ENCODE measurements at places on chromosomes 7 and 10. TPM values are rescaled to one million over a fixed set of nuclear protein-coding genes. Genes with fewer than 3 reads are reported as not detected.

SFTPD gene
- 0.29 TPM for total RNA-seq

DNA sequence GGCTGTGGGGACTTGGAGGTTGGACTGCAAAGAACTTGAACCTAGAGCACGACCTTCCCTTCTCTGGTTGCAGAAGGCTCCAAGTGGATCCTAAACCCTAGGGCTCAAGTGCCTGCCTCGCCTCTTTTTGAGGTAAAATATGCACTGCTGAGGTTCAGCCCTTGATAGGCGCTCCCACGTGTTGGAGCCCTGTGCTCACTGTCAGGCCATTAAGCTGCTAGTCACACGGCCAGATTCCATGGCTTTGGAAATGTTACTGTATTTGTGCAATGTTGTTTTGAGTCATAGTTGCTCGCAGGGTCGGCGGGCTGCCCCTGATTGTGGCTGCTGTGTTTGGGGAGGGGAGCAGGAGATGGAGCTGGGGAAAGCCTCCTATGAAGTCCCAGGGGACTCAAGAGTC is 39.8 kb upstream of the PCBD1 start:
- H3K27ac ChIP-seq = no peak overlapping the region
- peaks cover 11% of the 10 kb centered on the region for H3K4me1 ChIP-seq
- no peaks in the 10 kb centered on the region for H3K36me3 ChIP-seq

DNA sequence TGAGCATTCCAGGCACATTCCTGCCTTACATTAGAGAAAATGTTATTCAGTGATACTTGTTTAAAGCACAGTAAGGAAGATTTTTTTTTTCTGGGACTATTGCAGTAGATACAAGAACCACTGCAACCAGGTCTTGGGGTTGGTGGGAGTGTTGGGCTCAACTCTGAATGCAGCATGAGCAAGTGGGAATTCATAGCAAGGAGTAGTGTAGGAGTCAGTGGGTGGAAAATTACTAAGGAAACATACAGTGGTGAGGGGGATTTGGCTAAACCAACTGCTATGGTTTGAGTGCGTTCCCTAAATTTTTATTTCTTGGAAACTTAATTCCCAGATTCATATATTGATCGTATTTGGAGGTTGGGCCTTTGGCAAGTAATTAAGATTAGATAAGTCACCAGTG is 22.4 kb downstream of the WAC start:
- H3K4me1 ChIP-seq = peaks cover 5% of the 10 kb centered on the region
- no peaks in the 10 kb centered on the region for H3K27me3 ChIP-seq
- no peak for DNase-seq
- H3K27ac ChIP-seq = no peak overlapping the region

VENTX gene
- total RNA-seq = 5.5 TPM

DNA sequence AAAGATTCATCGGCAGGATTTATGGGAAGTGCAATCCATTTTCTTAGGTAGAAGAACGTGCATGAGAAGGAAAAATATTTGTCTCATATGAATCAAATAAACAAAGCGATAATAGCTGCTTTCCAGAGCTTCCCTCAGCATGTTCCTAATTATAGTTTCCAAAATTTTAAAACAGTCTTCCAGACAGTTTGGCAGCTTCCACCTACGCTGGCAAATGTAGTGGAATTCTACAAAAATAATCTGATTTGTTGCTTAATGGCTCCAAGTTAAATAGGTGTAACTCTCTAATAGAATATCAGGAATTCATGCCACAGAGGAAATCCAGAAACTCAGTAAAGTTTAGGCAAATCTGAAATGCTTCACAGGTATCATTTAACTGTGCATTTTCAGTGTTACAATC is 23.3 kb upstream of the AGBL3 start:
- H3K27ac ChIP-seq = no peak overlapping the region
- DNase-seq = no peak

WAPL gene
- 48.0 TPM for total RNA-seq

GRCh38 chr10:131973160-131973951 is 8.4 kb downstream of the BNIP3 start:
- H3K4me3 ChIP-seq = no peak overlapping the region
- H3K36me3 ChIP-seq = peaks cover 92% of the 10 kb centered on the region
- no peak for DNase-seq
- no peaks in the 10 kb centered on the region for H3K4me1 ChIP-seq

DNA sequence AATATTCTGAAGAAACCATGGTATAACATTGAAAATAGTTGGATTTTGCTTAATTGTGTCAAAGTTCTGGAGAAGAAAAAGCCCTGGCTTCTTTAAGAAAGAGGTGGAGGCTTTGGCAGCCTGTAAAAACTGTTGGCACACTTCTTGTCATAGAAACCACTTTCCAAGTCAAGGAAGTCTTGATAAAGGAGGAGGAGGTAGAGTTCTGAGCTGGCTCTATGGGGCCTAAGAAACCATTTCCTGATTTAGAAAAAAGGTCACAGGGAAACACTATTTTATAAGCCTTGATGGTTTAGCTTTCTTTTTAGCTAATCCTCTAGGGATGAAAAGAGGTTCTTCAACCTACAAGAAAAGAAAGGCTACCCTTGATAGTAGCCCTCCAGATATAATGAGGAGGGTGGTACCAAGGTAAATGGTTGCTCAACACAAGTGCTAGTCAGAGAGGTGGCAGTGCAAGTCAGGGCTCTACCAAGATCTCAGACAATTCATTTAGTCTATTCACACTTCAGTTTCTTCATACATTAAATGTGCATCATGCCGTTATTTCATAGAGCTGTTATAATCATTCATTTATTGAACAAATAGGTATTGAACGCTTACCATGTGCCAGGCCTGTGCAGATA is 346.9 kb downstream of the RNLS start:
- no peaks in the 10 kb centered on the region for H3K36me3 ChIP-seq
- DNase-seq = no peak
- peaks cover 4% of the 10 kb centered on the region for H3K4me1 ChIP-seq
- H3K4me3 ChIP-seq = no peak overlapping the region
- H3K27ac ChIP-seq = no peak overlapping the region

CDNF gene
- total RNA-seq = 0.61 TPM

DNA sequence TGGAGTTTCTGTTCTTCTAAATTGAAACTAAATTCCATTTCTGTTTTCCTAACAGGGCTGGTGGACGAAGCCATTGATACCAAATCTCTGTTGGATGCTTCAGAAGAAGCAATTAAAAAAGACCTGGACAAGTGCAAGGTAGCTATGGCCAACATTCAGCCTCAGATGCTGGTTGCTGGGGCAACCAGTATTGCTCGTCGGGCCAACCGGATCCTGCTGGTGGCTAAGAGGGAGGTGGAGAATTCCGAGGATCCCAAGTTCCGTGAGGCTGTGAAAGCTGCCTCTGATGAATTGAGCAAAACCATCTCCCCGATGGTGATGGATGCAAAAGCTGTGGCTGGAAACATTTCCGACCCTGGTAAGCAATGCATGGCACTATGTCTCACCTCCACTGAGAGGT is 45.6 kb downstream of the AP3M1 start:
- H3K27me3 ChIP-seq = no peaks in the 10 kb centered on the region
- no peak for DNase-seq
- H3K4me3 ChIP-seq = no peak overlapping the region
- H3K4me1 ChIP-seq = no peaks in the 10 kb centered on the region

GRCh38 chr10:482848-483247 is 206.6 kb downstream of the DIP2C start:
- H3K4me3 ChIP-seq = no peak overlapping the region
- peaks cover 18% of the 10 kb centered on the region for H3K27me3 ChIP-seq
- H3K36me3 ChIP-seq = peaks cover 9% of the 10 kb centered on the region
- no peaks in the 10 kb centered on the region for H3K4me1 ChIP-seq
- H3K27ac ChIP-seq = no peak overlapping the region

FAM25C gene
- not detected for total RNA-seq

- H3K4me1 ChIP-seq = peaks cover 7% of the 10 kb centered on the region
- peaks cover 98% of the 10 kb centered on the region for H3K27me3 ChIP-seq
- H3K27ac ChIP-seq = no peak overlapping the region
- peak overlapping the region; percentile 79 for H3K4me3 ChIP-seq
- H3K36me3 ChIP-seq = no peaks in the 10 kb centered on the region
Measured at GRCh38 chr7:8442814-8443304, 9.4 kb downstream of the NXPH1 start.

DNA sequence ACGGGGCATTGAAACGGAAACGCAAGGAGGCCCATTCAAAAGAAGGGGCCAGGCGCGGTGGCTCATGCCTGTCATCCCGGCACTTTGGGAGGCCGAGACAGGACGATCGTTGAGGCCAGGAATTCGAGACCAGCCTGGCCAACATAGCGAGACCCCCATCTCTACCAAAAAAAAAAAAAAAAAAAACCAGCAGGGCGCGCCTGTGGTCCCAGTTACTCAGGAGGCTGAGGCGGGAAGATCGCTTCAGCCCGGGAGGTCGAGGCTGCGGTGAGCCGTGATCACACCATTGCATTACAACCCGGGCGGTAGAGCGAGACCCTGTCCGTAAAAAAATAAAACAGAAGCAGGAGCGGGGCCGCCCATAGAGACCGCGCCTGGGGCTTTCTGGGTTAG is 396 bp downstream of the PSMG3 start:
- peak overlapping the region; percentile 75 for H3K4me3 ChIP-seq
- H3K27me3 ChIP-seq = no peaks in the 10 kb centered on the region
- no peaks in the 10 kb centered on the region for H3K36me3 ChIP-seq
- H3K4me1 ChIP-seq = peaks cover 4% of the 10 kb centered on the region
- no peak overlapping the region for H3K27ac ChIP-seq
- no peak for DNase-seq

DNA sequence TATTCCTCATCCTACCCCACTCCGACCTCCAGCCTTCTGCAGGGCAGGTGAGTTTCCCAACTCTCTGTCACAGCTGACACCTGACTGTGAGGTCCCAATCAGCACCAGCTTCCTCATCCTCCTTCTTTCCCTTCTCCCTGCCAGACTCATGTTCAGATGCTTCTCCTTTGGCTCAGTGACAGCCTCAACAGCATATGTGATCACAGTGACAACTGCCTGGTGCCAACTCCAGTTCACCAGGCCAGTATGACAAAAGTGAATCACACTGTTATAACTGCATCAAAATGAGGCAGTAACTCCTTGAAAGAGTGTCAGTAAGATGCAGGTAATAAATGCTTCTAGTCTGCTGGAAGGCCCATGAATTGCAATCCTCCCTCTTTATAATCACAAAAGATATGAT is 46.8 kb upstream of the NFE2L3 start:
- no peak overlapping the region for H3K4me3 ChIP-seq
- H3K27ac ChIP-seq = no peak overlapping the region
- H3K27me3 ChIP-seq = no peaks in the 10 kb centered on the region
- no peak for DNase-seq

GRCh38 chr7:37289781-37290180 is 158.9 kb downstream of the ELMO1 start:
- H3K4me3 ChIP-seq = no peak overlapping the region
- no peak for DNase-seq
- H3K4me1 ChIP-seq = peaks cover 12% of the 10 kb centered on the region
- no peaks in the 10 kb centered on the region for H3K27me3 ChIP-seq
- H3K27ac ChIP-seq = peak overlapping the region; percentile 3
- peaks cover 7% of the 10 kb centered on the region for H3K36me3 ChIP-seq

AKR1D1 gene
- total RNA-seq = not detected

GRCh38 chr7:87190783-87191182 is 28.7 kb downstream of the TMEM243 start:
- DNase-seq = no peak
- H3K36me3 ChIP-seq = peaks cover 98% of the 10 kb centered on the region
- no peak overlapping the region for H3K27ac ChIP-seq
- H3K27me3 ChIP-seq = no peaks in the 10 kb centered on the region
- H3K4me1 ChIP-seq = no peaks in the 10 kb centered on the region

DNA sequence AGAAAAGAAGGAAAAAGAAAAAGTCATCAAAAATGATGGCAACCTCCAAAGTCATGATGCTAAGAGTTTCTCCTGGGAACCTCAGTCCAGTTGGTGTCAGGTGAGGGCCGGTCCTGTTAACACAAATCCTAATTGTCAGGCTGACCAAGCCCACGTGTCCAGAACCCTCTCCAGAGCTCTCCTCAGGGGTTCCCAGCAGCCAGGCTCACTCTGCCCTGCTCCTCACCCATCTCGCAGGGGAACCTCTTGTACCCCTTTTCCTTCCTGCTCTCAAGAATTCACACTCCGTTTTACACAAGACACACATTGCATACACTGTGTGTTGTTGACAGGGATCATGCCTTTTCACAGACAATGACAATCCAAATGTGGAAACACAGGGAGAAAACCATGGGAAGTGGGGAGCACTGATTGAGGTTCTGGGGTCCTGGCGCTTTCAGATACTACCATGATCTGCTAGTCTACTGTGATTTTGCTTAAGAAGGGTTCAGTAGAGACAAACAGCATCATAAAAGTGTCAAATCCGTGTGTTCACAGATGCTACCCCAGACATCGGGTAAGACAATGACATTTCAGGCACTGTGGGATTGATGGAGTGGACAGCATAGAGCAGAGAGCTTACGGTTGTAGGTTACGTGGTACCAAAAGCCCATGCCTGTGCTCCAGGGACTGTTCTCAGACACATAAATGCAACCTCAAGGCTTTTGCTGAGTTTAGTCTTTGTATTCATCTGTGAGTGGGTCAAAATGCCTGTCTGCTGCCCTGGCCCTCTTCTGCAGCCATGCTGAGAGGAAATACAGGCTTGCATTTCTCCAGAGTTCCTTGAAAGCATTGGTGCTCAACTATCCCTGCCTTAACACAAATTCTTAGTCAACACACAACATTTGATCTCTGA is 16.0 kb downstream of the IL2RA start:
- H3K27ac ChIP-seq = no peak overlapping the region
- no peaks in the 10 kb centered on the region for H3K36me3 ChIP-seq
- no peaks in the 10 kb centered on the region for H3K27me3 ChIP-seq
- H3K4me1 ChIP-seq = no peaks in the 10 kb centered on the region
- H3K4me3 ChIP-seq = no peak overlapping the region

GRCh38 chr10:131849591-131850382 is 51.0 kb upstream of the PPP2R2D start:
- H3K4me1 ChIP-seq = no peaks in the 10 kb centered on the region
- H3K27me3 ChIP-seq = no peaks in the 10 kb centered on the region
- peak; percentile 38 for DNase-seq
- H3K27ac ChIP-seq = no peak overlapping the region
- no peaks in the 10 kb centered on the region for H3K36me3 ChIP-seq

- peak overlapping the region; percentile 26 for H3K4me3 ChIP-seq
- H3K27ac ChIP-seq = no peak overlapping the region
- no peaks in the 10 kb centered on the region for H3K27me3 ChIP-seq
- peak; percentile 48 for DNase-seq
- H3K4me1 ChIP-seq = no peaks in the 10 kb centered on the region
Measured at GRCh38 chr7:139182363-139182762, 48.7 kb upstream of the UBN2 start.

DNA sequence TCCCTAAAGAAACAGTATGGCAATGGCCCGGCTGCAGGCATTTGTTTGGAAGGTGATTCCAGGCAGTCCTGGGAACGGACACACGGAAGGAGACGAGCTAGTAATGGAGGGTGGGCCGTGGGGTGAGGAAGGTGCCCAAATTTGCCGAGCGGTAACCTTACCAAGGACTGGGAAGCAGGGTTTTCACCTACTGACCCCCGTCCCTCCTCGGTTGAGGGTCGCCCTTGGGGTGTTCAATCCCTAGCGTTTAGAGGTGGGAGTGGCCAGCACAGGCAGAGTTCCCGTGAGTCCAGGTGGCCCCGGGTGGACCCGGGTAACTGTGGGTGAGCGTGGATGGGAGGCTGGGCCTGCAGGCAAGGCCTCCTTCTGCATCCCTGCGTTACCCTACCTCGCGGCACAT is 198.8 kb downstream of the TCERG1L start:
- no peaks in the 10 kb centered on the region for H3K27me3 ChIP-seq
- H3K36me3 ChIP-seq = no peaks in the 10 kb centered on the region
- H3K4me3 ChIP-seq = no peak overlapping the region
- H3K27ac ChIP-seq = no peak overlapping the region
